ENCODE measurements at places on chromosomes 16 and 17.

- DNase-seq: no peak
Observed at GRCh38 chr16:56270828-56271227, 79.5 kb downstream of the GNAO1 start.

GRCh38 chr17:45155483-45155882 lies 6.2 kb upstream of the HEXIM2 start:
- DNase-seq: no peak

- peak; percentile 98 for DNase-seq
Observed at GRCh38 chr17:7716901-7717755, at the start of gene DNAH2. DNAH2 (plus strand) TSS chr17:7717744; CDS start chr17:7719735, 1,991 bp downstream.

- DNase-seq: no peak
Observed at GRCh38 chr16:23334457-23334853, 32.4 kb downstream of the SCNN1B start.

DNA sequence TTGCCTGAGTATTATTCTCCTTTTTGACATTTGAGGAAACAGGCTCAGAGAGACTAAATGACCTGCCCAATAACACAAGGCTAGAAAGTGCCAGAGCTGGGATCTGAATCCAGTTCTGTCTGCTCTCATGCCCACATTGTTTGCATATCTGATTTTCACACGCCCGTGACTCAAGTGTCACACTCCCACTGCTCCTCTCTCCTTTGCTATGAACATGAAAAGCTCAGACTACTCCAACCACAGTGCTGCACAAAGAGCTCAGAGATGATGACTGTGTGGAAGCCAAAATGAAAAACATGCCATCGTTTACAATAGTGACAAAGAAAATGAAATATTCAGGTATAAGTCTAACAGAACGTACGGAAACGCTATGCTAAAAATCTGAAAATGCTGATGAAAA lies 107.9 kb downstream of the SMG6 start:
- no peak for DNase-seq

DNA sequence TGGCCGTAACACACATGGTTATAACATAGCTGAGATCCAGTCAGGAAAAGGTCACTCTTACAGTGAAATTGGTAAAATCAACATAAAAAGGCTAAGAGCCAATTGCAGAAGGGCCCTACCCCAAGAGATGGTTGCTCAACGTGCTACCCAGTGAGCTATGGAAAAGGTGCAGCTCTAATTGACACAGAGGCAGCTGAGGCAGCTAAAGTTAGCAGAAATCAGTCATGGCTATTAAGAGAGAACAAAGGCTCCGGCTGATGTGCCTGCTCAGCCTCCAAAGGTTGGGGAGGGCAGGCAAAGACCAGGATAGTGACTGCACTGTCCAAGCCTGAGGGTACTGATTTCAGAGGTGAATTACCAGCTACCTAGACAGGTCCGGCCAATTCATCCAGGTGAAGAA lies 76.5 kb upstream of the ATP2A3 start:
- no peak for DNase-seq

DNA sequence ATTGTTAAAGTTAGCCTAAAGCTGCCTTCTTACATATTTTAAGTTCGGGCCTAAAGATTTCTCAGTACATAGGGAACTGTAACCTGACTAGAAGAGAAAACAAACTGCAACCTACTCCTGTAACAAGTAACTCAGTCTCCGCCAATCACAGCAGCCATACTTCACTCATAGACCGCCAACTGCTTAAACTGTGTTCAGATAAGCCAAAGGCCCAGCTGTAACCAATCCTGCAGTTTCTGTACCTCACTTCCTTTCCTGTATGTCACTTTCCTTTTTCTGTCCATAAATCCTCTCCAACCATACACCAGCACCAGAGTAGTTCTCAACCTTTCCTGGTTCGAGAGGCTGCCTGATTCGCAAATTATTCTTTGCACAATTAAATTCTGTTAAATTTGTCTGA lies 41.5 kb downstream of the GLG1 start:
- no peak for DNase-seq

GRCh38 chr17:2965621-2966595 lies 97.5 kb downstream of the OR1D5 start:
- no peak for DNase-seq
